ENCODE measurements at places on chromosomes 7 and 10.
A peak's percentile ranks its signal among the peaks of the same experiment; 100 is the strongest.

DNA sequence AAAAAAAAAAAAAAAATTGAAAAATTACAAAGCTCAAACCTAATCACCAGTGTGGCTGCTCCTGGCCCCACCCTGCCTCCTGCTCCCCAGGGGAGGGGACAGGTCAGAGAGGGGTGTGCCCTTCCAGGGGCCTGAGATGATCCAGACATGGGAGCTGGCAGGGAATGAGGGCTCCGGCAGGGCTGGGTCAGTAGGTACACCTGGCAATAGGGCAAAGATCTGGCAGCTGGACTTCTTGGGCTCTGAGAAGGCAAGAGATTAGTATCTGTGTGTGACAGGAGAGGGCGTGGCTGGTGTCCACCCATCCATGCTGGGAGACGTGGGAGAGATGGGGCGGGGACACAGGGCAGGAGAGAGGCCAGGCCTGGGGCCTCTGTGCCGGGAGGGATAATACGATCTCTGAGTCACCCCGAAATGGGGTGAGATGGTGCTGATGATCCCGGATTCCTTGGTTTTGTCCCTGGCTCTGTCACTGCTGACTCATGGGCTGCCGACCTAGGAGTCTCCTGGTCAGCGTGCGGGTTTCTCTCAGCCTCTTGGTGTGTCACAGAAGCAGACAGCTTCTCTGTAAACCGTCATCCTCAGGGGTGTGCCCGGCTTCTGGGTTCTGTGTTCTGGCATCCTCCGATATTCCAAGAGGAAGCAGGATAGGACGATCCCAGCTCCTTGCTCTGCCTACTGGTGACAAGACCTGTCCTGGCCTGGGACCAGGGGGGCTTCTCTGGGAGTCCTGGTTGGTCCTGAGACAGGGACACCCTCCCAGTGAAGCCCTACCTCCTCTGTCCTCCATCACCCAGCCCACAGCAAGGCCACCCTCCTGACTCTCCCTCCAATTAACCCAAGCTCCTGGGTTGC is 8.2 kb upstream of the CLDN4 start:
- no peak for DNase-seq

- peak; percentile 79 for DNase-seq
These were observed at the start of gene SMIM30 for GRCh38 chr7:113118074-113118959. Gene SMIM30, minus strand, starts transcription at chr7:113118554. Its CDS starts 976 bp downstream, at chr7:113117578.

DNA sequence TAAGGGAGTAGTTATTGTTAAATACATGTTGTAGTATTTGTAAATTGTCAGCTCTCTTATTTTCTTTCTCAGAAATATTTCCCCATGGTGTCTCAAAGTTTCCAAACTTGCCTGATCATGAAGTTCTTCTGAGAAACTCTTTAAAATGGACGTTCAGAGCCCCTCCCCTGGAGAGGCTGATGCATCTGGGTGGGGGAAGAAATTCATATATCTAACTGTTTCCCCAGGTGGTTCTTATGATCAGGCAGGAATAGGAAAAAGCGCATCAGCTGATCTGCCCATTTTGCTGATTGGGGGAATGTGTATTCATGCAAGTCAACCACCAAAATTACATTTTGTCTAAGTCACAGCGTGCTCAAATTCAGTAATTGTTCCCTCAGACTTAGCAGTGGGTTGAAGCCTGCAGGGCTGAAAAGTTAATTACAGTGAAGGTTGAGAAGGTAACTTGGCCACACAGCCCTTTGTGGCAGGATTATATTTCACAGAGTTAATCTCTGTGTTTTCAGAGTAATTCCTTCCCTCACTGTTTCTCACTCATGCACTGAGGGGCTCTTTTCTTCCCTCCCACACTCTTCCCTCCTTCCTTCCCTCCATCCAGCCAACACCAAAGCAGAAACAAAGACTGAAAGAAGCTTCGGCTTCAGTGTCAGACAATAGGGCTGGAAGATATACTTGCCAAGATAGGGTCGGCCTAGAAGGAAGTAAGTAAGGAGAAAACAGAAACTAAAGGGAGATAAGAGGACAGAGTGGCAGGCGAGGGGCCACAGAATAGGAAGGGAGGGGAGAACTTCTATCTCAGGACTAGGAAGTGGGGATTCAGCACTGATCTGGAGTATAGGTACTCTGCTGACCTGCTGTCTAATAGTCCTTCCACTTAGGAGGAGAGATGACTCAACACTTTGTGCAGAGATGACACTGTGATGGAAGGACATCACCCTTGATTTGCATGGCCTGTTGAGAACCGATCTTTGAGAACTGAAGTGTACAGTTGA is 50.5 kb upstream of the STARD3NL start:
- DNase-seq: no peak

GRCh38 chr7:151039850-151040548 is 8.3 kb upstream of the ASIC3 start:
- no peak for DNase-seq

DNA sequence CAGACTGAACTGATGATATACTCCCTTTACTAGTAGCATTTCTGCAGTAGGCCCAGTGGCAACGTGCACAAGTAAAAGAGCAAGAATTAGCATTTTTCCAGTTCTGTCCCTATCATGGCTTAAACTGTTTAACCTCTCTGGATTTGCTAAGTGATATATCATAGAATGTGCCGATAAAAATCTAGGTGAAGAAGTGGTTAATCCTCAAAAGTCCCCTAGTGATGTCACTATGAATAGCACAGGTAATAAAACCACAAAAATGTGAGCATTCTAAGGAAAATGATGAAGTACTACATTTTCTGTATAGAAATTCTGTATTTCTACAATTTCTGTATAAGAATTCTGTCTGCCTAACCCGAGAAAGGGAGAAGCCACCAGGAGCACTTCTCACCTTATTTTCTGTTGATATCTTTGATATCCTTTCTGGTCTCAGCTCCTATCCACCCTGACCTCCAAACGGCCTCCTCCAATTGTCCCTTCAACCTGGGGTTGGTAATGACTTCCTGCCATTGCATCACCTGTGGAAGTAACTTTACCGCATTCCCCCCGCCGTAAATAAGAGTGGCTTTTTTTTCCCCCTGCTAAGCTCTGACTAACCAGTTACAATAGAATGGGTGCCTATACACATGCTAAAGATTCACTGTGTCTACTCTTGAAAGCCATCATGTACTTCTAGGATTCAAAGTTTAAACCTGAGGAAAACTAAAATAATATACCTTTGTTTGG is 155.9 kb upstream of the ASAH2 start:
- DNase-seq: no peak

GRCh38 chr7:37535841-37536240 is 87.2 kb upstream of the ELMO1 start:
- no peak for DNase-seq

DNA sequence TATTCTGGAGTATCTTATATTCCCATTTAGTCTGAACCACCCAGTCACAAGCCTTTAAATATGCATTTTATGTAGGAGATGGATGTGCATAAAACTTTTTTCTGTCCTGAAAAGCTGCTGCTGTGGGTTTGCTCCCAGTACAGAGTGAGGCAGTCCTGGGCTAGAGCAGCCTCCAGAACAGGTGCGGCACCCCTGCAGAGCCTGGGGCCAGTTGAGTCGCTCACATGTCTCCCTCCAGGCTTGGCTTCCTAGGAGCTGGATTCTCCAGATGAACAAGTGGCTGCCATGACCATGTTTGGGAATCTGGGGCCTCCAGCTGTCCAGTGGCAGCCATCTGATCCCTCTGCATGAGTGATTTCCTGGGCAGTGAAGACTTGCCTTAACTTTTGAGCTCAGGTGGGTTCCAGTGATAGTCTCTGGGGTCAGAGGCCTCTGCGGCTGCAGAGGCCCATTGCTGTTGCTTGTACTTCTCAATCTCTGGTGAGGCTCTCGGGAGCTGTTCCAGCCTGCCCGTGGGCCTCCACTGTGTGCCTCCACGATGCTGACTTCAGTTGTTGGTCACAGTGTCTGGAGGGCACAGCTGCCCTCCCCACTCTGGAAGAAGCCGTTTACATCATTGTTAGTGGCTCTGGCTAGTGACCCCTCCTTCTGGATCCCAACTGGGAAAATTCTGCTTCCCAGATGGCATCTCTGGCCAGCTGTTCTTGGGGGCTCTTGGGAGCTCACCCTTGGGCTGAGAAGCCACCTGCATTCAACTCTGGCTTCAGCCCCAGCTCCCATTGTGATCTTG is 120.4 kb downstream of the EMX2 start:
- no peak for DNase-seq

DNA sequence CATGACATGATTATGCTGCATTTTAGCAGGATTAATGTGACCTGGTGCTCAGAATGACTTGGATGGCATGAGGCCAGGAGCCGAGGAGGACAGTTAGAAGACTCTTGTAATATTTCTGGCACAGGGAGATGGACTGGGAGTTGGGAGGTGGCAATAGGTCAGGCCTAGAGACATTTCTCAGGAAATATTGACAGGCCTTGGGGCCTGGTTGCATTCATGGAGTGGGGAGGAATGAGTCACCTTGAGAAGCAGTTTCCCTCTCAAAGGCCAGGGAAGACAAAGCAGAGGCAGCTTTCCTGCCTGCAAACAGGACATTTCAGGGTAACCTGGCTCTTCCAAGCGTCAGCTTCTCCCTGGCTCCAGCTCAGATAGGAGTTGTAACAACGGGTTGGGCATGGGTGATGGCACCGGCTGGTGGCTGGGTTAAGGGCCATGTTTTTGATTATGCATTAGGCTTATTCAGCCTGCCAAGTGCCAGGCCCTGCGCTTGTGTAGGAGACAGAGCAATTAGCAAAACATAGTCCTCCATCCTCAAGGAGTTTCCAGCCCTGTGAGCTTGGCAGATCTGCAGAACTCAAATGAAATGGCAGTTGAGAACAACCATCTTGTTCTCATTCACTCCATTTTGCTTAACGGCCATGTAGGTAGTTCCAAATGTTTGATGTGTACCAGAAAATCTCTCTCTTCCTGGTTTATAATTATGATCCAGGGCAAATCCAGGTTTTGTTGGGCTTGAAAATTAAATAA is 38.2 kb downstream of the HK1 start:
- DNase-seq: no peak
